ENCODE measurements at places on chromosomes 12 and 14.

GRCh38 chr12:105671720-105672119 lies 341.2 kb downstream of the C12orf75 start:
- no peak for DNase-seq

DNA sequence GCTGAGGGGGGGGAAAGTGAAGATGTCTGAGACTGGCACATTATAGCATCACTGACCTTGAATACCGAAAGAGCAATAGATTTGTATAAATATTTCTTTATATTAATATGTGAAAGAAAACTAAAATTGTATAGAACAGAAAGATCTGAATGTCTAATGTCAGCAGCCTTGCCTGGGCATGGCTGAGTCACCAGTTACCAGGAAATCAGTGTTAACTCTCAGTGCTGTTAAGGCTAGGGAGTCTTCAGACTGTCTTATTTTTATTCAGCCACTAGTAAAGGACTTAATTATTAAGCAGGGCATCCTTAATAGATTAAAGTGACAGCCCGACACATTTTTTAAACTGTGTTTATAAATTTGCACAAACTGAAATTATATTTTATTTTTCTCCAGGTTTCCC lies 122.9 kb upstream of the AEBP2 start:
- DNase-seq, result no peak

DNA sequence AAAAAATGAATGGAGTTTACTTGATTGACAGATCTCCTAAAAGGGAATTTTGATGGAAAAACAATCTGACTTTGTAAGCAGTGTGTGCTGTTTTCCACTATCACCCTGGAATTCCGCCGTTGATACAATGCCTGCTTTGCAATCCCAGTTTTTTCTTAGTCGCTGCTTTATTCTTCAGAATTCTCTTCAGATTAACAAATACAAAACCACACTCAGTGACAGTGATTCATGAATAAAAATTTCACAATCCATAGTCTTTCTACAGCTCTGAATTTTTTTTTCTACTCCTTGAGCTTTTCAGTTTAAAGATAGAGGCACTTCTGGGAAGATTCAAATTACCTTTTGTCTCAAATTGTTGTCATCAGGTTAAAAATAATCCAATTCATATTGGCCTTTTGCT lies 44.6 kb upstream of the KITLG start:
- no peak for DNase-seq

DNA sequence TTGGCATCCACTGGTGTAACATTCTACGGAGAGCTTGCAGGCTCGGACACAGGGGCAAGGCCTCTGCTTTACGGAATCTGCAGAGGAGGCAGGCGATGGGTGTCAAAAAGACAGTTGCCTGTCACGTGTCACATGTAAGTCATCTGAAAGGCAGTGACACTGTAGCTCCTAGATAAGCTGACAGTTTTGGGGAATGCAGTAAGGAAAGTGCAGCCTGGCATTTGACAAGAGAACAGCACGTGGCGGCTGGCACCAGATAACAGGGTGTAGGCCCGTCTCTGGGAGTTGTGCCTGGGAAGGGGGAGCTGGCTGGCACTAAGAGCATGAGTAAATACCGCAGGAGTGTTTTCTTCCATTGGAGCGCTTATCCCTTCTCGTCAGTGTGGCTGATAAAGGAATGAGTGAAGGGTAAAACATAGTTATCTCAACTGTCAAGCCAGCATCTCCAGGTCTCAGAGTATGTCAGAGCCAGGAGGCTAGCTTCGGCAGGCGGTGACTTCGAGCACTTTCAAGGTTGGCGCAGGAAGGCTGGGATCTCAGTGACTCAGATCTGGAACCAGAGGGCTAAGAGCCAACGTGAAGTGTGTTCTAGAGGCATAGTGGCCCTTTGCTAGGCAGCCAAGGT lies 26.1 kb downstream of the ADCK1 start:
- DNase-seq, result no peak

DNA sequence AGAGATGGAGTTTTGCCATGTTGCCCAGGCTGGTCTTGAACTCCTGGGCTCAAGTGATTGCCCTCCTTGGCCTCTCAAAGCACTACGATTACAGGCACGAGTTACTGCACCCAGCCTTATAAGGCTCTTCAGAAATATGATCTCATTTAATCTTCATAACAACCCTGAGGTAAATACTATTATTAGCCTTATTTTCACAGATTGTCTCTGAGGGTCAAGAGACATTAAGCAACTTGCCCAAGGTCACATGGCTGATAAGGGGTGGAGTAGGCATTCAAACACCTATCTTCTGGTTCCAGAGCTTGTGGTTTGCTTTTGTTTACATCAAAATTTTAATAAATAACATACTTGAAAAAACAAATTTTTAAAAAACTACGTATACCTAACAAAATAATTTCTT lies 5.1 kb downstream of the PRKAG1 start:
- DNase-seq, result no peak

- peak; percentile 45 for DNase-seq
Observed at GRCh38 chr14:103427485-103428443, 42.5 kb downstream of the MARK3 start.

All from stimulated activated naive CD8-positive, alpha-beta T cell treated with anti-CD3 and anti-CD28 coated beads, Interleukin-15, Interleukin-2, amounts not matched to agents 100 U/mL and 50 U/mL, for 24 hours (primary cell).